ENCODE measurements at places on chromosomes 1 and 21.

- no peak for DNase-seq
Measured at GRCh38 chr1:172810480-172811175, 151.7 kb downstream of the FASLG start.

DNA sequence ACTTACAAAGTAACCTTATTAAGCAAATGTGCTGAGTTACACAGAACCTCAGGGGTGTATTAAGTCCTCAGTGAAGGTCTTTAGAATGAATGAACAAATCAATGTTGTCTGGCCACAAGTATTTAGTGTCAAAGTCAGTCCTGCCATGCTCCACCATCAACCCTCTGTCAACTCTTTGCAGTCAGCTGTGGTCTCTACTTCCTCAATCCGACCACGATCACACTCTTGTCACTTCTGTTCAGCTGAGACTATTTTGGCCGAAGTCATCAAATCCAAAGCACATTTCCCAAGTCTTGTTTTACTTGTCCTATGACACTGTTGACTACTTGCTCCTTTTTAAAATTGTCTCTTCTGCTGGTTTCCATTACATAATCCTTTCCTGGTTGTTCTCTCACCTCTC lies 173.5 kb downstream of the ST6GALNAC5 start:
- DNase-seq: no peak

- DNase-seq: no peak
Measured at GRCh38 chr1:56459260-56459659, 120.1 kb downstream of the PLPP3 start.

DNA sequence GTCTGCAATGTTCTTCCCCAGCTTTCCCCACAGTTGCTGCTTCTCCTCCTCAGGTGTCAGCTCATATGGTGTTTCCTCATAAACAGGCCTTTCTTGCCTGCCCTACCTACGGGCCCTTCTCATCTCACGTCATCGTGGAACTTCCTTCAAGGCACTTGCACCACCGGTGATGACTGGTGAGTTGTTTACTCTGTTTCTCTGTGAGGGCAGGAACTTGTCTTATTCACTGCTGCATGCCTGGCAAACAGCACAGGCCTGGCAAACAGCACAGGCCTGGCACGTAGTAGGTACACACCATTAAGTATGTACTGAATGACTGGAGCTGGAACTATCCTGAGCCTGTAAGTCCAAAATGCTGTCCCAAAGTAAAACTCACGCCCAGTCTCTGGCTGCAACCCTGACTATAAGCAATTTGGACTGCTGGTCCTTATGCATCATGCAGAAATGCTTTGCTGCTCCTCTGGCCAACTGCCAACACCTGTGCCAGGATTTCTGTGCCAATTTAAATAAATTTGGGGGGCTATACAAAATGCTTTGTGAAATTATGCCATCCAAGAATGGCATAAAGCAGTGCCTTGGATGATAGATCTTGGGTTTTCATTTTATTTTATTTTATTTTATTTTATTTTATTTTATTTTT lies 25.7 kb downstream of the STK40 start:
- no peak for DNase-seq
